ENCODE measurements at places on chromosomes 7 and 10. TPM values are rescaled to one million over a fixed set of nuclear protein-coding genes. Genes with fewer than 3 reads are reported as not detected.

ENTPD1 gene
- polyA plus RNA-seq, result 19.8 TPM

COL28A1 gene
- 9.6 TPM for polyA plus RNA-seq

CFAP46 gene
- polyA plus RNA-seq, result 11.4 TPM

TCAF2 gene
- 2.3 TPM for polyA plus RNA-seq

GNAT3 gene
- polyA plus RNA-seq, result not detected

SPDYE16 gene
- 2.0 TPM for polyA plus RNA-seq

CABCOCO1 gene
- polyA plus RNA-seq, result 2.6 TPM

SERPINE1 gene
- polyA plus RNA-seq, result 1.1 TPM

STOX1 gene
- polyA plus RNA-seq, result 10.2 TPM

MEOX2 gene
- polyA plus RNA-seq, result 2.7 TPM

ZNF365 gene
- polyA plus RNA-seq, result 0.50 TPM

COL26A1 gene
- polyA plus RNA-seq, result 22.3 TPM

NUTM2E gene
- 0.51 TPM for polyA plus RNA-seq

DNA sequence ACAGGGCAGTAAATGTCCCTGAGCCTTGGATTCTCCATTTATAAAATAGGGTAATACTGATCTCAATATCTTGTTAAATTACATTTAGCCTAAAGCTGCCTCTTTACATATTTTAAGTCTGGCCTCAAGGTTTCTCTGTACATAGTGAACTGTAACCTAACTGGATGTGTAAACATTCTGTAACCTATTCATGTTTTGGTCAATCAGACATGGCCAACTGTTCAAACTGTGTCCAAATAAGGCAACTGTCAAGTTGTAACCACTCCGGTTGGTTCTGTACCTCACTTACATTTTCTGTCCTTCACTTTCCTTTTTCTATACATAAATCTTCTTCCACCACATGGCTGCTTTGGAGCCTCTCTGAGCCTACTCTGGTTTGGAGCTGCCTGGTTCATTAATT, 107.1 kb upstream of the ITGB1 start:
- no peak for DNase-seq

DNA sequence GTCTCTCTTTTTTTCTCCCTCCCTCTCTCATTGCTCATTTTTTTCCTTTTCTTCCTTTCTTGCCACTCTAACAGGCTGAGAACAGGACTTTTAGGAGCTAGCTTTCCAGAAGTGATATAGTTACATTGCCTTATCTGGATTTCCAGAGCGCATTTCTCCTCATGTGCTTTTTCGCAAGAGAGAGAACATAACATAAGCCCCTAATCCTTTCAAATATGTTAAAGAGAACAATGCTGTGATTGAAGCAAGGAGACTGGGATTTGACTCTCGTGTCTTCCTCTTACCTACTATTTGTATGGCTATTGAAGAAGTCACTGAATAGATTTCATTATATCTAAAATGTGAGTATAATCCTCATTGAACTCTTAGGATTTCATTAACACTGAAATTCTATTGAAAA, 101.2 kb upstream of the PRPS1L1 start:
- no peak for DNase-seq

DNA sequence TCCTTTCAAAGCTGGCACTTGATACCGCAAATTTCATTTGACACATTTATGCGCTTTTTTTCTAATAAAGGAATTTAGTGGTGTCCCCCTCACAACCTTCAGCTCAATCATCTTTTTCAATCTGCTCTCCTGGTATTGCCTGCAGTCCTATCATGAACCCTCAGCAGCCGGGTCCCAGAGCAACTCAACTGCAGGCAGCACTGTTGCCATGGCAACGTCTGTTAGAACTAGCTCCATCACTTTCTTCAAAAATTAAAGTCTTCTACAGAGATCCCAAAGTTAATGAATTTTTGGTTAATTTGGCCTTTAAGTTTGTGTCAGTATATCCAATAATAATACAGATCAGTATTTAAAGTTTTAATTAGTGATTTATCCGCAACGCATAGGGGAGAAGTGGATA, 136.1 kb upstream of the TARP start:
- DNase-seq, result no peak

DNA sequence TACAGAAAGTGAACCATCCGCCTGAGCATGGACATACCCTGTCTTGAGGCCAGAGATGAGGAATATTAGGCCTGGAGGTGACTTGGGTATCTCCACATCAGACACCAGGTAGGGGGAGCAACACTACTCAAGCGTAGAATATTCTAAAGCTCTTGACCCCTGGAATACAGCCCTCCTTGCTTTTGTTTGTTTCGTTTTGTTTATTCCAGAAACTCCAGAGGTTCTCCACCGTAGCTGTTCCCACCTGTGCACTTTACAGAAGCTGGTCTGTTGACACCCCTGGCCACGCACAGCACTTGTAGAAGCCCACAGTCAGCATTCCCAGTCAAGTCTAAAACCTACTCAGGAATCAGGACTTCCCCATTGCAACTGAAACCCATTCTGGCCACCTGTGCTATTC, 139.6 kb upstream of the NEBL start:
- DNase-seq, result no peak

- no peak for DNase-seq
These were observed 30.6 kb upstream of the CNPY1 start for GRCh38 chr7:155576900-155577508.

GRCh38 chr10:112526139-112526538, 79.1 kb downstream of the VTI1A start:
- no peak for DNase-seq

DNA sequence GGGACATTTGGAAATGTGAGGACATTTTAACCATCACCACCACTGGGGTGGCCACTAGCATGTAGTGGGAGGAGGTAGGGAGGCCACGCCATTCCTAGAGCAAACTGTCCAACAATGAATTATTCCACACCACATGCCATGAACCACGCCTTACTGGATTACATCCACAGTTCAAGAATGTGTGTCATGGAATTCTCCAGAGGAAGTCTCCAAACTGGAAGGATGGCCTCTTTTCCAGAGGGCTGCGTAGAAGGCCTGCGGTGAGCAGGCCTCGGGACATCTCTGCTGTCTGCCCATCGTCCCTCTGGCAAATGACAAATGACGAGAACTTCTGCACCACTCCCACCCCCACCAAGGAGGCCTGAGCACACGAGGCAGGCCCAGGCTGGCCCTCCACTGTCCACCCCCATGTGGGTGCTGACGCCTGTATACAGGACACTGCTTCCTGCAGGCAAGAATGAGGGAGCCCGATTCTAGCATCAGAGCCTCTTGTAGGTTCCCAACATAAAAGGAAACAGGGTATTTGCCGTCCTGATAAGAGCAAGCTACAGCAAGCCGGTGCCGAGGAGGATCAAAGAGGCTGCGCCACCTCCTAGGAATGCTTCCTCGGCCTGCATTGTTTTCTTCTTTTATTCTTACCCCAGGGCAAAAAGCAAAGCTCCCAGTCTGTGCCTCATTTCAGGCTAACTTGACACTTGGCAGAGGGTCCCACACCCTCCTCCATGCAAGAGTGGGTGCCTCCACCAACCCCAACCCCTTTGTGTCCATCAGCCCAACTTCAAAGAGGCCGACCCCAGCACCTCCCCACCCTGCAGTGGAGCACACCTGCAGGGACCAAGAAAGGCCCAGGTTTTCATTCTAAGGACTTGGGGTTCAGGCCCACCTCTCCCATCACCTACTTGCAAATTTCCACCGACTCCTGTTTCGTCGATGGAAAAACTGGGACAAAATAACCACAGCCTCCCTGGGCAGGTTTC, 23.9 kb downstream of the TNS3 start:
- no peak for DNase-seq

GRCh38 chr10:92757066-92757710, 67.4 kb downstream of the HHEX start:
- peak; percentile 39 for DNase-seq

GRCh38 chr7:46812101-46812675, 769.7 kb downstream of the TNS3 start:
- DNase-seq, result no peak

- no peak for DNase-seq
These were observed 47.5 kb downstream of the GSDME start for GRCh38 chr7:24709585-24710360.

- DNase-seq, result no peak
These were observed 29.6 kb downstream of the ANKRD16 start for GRCh38 chr10:5860066-5860465.

- no peak for DNase-seq
These were observed 121.5 kb downstream of the VIPR2 start for GRCh38 chr7:159023206-159023605.

DNA sequence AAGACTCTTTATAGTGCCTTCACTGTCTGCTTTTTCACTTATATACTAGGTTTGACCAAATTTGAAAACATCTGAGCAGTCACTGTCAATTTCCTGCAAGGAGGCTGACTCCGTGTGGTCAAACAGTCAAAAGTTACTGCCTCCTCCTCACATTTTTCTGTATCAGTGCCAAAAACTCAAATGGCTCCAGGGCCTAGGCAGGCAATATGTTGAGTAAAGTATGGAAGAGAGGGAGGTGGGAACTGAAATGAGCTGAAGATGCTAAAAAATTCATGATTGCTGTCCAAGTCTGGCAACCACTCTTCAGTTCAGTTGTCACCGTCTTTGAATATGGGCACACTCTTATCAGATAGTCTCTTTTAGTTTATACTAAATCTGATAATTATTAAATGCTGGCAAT, 551.6 kb downstream of the CCSER2 start:
- DNase-seq, result no peak

GRCh38 chr7:91251877-91252276, 12.4 kb upstream of the FZD1 start:
- no peak for DNase-seq

DNA sequence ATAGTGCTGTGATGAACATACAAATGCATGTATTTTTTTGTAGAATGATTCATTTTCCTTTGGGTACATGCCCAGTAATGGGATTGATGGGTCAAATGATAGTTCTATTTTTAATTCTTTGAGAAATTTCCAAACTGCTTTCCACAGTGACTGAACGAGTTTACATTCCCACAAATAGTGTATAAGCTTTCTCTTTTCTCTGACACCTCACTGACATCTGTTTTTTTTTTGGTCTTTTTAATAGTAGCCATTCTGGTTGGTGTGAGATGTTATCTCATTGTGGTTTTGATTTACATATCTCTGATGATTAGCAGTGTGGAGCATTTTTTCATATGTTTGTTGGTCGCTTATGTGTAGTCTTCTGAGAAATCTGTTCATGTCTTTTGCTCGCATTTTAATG, 195.0 kb upstream of the AGK start:
- no peak for DNase-seq

- DNase-seq, result no peak
These were observed 46.8 kb upstream of the C10orf120 start for GRCh38 chr10:122746408-122746807.

DNA sequence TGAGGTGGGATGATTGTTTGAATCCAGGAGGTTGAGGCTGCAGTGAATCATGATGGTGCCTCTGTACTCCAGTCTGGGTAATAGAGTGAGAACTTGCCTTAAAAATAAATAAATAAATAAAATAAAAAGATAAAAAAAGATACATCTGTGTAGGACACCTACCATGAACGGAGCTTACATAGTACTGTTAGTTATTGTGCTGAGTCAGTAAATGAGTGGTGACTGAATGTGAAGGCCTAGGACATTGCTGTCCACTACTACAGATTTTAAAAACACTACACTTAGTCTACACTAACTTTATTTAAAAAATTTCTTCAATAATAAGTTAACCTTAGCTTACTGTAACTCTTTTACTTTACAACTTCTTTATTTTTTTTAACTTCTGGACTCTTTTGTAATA, 106.7 kb upstream of the ETV1 start:
- no peak for DNase-seq

DNA sequence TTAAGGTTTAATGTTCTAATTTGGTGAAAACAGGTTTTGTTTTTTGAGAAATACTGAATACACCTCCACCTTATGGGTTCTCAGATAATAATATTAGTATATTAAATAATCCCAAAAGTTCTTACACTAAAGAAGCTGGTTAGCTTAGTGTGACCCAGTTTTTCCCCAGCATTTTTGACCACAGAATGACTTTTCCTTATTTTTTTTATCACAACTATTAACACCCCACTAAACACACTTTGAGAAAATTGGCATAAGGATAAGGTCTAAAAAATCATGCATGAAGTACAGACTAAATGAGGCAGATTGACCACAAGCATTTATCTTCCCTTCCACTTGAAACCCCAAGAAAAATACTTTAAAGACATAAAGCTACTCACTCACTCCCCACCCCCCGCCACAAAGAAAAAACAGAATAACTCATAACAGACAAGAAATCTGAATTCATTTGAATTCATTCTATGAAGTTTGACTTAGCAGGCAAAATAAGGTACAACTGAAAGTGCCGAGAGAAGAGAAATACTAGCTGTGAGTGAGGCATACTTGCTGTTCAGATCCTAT, 49.7 kb upstream of the WNT16 start:
- DNase-seq, result no peak

- no peak for DNase-seq
These were observed 104.4 kb upstream of the MACROH2A2 start for GRCh38 chr10:69948261-69948660.

DNA sequence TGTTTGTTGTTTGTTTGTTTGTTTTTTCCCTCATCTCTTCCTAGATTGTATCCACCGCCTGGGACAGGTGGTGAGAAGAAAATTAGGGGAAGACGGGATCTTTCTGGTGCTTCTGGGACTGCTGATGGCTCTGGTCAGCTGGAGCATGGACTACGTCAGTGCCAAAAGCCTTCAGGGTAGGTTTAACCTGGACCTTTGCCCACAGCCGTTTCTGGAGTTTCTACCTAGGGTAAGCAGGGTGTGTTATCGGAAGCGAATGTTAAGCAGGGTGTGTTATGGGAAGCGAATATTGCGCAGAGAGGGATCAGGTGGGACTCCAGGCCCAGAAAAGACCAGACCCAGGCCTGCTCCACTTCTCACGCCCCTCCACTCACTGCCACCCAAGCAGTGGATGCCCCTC, 4.7 kb downstream of the CLCN1 start:
- no peak for DNase-seq

DNA sequence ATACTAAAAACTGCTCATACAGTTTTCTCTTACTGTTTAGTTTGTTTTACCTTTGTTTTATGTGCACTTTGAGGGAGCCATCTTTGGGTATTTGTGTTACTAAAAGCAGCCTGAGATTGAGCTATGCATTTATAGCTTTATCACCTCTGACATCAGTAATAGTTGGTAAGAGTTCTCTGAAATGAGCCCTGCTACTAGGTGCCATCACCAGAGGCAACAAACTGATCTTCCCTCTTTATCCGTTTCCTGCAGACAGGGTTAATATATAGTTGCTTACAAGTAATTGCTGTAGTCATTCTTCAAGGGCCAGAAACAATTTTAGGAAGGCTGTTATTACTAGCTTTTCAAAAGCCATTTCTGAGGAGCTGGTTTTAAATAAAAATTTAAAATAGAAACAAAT, 49.1 kb downstream of the KIF20B start:
- DNase-seq, result no peak

Measured in renal cortex interstitium (tissue), 15 donors.